ENCODE measurements at places on chromosomes 11 and 22.

DNA sequence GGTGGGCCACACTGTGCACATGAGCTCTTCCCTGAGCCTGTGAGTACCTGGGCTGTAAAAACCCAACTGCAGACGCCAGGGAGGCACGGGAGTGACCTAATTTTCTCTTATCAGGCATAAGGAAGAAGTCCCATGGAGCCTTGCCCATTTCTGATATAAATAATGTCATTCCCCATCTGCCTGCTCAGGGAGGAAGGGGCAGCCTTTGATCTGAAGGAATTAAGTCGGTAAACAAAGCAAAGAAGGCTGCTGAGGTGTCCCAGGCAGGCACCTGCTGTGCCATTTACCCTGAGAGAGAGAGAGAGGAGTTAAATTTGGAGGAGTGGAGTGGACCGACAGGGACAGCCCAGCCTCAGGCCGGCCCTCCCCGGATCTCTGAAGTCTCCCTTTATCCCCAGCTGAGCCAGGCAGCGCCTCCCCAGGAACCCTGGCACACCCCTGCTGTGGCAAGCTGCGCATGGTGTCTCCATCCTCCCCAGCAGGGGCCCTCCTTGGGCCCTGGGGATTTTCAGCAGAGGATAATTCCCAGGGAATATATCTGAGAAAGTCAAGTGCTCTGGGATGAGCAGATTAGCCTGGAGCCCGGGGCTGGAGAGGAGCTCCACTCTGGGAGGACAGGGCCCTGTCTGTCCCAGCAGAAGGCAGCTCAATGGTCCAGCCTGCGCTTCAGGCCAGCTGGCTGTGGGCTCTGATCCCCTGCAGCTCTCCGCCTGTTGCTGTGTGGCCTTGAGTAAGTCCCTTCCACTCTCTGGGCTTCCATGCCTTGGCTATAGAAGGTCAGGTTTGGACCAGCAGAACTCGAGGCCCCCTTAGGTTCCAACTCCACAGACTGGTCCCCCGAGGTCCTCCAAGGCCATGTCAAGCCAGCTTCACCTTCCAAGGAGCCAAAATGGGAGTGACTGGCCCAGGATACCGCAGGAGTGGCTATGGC lies 17.5 kb upstream of the CABP7 start:
- no peak for DNase-seq

- no peak for DNase-seq
Measured at GRCh38 chr11:80024119-80024518, 583.3 kb upstream of the TENM4 start.

DNA sequence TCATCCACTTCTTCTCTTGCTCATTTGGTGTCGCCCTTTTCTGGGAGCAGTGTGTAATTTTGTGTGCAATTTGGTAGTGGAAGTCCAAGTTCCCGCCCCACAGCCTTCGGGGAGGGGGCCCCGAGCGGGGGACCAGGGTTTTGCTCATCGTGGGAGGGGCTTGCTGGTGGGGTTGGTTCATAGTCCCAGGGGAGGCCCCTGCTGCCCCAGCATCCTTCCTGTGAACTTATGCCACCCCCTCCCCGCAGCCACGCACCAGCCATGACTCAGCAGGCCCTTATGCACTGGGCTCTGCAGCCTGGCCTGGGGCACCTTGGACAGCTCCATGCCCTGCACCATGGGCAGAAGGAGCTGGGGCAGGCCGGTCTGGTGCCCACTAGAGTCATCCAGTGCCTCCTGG lies 1183.6 kb downstream of the BRD1 start:
- peak; percentile 8 for DNase-seq

DNA sequence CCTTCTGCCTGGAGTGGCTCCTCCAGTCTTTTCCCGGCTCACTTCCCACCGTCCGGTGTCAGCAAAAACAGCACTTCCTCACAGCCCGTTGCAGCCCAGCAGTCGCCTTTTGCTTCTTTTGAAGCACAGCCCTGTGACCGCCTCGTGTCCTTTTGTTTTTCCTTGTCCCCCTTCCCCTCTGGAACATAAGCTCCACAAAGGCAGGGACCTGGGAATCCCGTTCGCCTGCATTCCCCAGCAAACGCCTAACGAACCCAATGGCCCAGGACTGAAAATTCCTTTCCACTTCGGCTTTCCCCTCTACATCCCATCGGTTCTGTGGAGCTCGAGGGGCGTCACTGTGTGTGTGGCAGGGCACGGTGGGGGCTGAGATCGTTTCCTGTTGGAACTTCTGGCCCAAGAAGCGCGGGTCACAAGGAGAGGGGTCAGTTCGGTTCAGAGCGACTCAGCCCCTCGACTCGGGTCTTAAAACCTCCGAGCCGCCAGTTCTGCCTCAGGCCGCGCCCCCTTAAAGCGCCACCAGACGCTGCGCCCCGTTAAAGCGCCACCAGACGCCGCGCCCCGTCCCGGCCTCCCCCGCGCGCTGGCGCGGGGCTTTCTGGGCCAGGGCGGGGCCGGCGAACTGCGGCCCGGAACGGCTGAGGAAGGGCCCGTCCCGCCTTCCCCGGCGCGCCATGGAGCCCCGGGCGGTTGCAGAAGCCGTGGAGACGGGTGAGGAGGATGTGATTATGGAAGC lies 841 bp downstream of the RIC8A start:
- DNase-seq: peak; percentile 89

DNA sequence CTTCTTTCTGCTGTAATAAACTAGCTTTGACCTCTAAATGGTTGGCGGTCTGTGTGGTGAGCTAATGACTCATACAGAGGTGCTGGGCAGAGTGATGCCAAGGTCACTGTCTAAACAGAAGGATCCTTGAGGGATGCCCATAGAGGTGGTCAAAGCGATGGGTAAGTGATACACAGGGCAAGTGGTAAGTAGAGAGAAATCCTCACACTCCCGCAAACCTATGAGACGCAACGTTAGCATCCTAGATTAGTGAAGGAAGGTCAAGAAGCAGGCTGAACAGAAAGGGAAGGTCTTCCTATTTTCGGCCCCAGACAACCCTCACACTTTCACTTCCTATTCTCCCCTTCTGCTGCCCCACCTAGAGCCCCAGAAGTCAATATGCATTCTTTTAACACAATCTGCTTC lies 65.6 kb upstream of the SESN3 start:
- DNase-seq: no peak

GRCh38 chr11:65279741-65280440 lies 18.1 kb downstream of the POLA2 start:
- DNase-seq: peak; percentile 78

- DNase-seq: no peak
Measured at GRCh38 chr11:61545921-61546320, 35.0 kb downstream of the SYT7 start.

All from activated CD4-positive, alpha-beta T cell treated with anti-CD3 and anti-CD28 coated beads for 48 hours (primary cell).